Stimulated activated CD4-positive, alpha-beta T cell treated with anti-CD3 and anti-CD28 coated beads, Interleukin-1b, Interleukin-23, amount 100 ng/mL, for 24 hours (primary cell): ENCODE measurements at places on chromosomes 11 and 22.
A peak's percentile ranks its signal among the peaks of the same experiment; 100 is the strongest.

GRCh38 chr22:43006016-43006505 lies 8.9 kb downstream of the PACSIN2 start:
- DNase-seq: no peak

DNA sequence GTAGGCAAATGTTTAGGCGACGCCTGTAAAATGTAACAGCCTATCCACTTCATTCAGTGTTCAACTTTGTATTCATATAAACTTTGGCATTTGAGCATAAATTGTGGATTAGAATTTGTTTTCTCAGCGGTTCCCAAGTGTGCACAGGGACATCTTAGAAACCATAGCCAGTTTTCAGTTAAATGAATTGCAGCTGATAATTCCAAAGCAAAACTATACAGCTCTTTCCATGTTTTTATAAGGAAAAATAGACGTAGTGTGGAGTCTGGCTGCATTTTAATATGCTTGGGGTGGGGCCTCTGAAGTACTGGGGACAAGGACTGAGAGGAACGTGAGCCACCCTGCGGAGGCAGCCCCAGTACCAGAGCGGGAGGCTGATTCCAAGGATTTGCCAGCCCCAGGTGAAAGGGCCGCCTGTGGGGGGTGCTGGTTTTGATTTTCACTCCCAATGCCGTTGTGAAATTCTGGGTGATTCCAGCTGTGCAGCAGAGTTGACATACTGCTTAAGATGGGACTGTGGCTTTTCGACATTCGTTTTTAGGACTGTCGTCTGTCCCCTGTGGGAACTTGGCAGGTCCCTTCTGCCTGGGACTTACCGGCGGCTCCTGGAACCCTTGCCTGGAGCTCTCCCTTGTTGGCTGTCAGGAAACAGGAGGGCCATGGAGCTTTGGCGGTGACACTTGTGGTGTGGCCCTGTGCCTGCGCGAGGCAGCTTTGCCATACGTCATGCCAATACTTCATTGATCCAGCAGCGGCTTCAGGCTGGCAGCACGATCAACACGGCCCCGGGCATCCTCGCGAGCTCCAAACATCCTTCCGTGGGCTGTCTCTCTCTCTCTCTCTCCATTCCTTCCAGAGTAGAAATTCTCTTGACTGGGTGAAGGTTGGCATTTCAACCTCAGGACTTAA lies 370.9 kb downstream of the TBC1D22A start:
- DNase-seq: no peak

DNA sequence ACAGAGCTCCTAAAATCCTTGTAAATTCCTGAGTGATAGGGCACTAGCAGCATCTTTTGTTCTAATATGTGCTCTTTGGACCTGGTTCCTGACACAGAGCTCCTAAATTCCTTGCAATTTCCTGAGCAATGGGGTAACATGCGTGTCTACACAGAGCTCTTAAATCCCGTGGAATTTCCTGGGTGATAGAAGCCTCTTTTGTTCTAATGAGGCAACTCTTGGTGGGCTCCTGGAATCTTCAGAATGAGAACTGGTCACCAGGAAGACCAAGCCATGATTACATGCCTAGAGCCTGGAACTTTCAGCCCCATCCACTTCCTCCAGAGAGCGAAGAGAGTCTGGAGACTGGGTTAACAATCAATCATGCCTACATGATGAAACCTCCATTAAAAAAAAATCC lies 19.0 kb downstream of the RSF1 start:
- no peak for DNase-seq

- peak; percentile 62 for DNase-seq
Observed at GRCh38 chr11:75140269-75141138, 10.4 kb upstream of the SLCO2B1 start.

DNA sequence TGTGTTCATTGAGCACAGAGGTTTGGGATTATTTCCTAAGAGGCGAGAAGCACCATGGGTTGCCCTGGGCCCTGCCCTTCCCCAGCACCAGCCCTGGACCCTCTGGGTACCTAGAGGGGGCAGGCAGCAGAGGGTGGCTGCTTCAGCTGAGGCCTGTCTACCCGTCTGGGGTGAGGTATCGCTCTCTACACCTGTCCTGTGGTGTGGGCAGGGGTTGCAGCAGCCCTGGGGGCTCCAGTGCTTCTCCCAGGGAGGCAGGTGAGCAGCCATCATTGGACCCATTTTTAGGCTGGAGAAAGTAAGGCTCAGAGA lies 15.6 kb downstream of the PRDM11 start:
- DNase-seq: no peak

DNA sequence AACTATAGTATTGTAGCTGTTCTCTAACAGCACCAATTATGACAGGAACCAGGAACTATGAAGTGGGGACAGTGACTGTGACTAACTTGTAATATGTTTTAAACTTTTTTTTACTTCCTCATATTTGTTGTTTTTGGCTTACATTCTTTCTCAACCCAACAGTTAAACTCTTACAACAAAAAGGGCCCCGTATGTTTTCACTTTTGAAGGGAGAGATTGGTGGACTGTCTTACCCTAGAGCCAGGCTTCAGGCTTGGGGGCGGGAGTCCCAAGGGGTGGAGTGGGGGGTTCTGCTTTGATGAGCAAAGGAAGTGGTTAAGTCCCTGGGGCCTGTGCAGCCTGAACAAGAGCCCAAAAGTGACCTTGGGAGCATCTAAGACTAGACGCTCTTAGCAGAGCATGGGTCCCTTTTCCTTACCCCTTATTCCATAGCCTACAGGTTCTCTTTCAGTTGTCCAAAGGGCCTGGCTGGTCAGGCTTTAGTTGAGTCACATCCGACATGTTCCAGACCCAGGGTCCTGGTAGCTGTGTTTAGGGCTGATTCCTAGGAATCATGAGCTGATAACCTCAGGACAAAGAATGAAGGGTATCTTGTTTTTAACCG lies 38.8 kb downstream of the STIM1 start:
- DNase-seq: no peak

- no peak for DNase-seq
Observed at GRCh38 chr11:108838792-108839105, 173.9 kb downstream of the DDX10 start.

- DNase-seq: no peak
Observed at GRCh38 chr11:59062602-59063529, 23.2 kb upstream of the GLYATL1B start.

- DNase-seq: no peak
Observed at GRCh38 chr11:22130462-22131053, 62.3 kb upstream of the ANO5 start.

DNA sequence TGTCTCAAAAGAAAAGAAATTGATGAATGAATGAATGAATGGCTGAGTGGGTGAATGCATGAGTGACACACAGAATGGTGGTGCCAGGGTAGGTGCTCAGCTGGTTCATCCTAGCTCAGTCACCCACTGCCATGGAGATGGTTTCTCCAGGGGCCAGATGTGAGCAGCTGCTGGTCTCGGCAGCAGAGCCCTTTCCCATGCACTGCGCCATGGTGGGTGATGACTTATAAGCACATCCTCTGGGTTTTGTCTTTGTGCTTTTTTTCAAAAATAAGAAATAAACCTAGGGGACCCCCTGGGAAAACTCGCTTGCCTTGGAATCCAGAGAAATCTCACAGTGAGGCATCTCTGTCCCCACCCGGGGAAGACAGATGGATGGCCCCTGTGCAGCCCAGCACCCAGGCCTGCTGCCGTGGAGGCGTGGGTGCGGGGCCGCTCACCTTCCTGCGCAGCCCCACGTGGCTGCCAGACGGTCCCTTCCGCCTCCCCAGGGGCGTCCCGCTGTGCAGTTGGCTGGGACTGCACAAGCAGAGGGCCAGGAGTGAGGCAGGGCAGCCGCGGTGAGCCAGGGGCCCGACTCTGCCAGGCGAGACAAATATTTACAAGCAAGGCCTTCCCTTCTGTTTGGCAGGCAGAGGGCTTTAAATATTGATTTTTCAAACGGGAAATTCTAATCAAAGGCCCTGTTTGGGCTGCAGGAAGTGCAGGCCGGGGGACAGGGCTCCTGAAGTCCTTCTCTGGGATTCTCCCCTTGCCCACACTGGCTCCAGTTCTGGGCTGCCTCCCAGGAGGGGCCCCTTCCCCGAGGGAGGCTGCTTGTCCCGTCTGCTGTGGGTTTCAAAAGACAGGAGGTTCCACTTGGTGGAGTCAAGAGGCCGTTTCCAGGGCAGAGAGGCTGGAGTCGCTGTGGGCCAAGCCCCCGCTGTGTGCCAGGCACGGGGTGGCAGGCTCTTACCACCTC lies 24.3 kb downstream of the MPPED1 start:
- no peak for DNase-seq

DNA sequence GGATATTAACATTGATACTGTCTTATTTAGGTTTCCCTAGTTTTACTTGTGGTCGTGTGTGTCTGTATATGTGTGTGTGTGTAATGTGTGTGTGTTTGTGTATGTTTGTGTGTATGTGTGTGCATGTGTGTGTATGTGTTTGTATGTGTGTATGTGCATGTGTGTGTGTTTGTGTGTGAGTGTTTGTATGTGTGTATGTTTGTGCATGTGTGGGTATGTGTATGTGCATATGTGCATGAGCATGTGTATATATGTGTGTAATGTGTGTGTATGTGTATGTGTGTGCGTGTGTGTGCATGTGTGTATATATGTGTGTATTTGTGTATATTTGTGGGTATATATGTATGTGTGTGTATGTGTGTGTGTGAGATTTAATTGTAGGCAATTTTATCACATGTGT lies 17.3 kb upstream of the DNAL4 start:
- no peak for DNase-seq

GRCh38 chr11:45652781-45653180 lies 12.6 kb downstream of the CHST1 start:
- no peak for DNase-seq

GRCh38 chr22:22049684-22050083 lies 67.1 kb upstream of the TOP3B start:
- DNase-seq: no peak

DNA sequence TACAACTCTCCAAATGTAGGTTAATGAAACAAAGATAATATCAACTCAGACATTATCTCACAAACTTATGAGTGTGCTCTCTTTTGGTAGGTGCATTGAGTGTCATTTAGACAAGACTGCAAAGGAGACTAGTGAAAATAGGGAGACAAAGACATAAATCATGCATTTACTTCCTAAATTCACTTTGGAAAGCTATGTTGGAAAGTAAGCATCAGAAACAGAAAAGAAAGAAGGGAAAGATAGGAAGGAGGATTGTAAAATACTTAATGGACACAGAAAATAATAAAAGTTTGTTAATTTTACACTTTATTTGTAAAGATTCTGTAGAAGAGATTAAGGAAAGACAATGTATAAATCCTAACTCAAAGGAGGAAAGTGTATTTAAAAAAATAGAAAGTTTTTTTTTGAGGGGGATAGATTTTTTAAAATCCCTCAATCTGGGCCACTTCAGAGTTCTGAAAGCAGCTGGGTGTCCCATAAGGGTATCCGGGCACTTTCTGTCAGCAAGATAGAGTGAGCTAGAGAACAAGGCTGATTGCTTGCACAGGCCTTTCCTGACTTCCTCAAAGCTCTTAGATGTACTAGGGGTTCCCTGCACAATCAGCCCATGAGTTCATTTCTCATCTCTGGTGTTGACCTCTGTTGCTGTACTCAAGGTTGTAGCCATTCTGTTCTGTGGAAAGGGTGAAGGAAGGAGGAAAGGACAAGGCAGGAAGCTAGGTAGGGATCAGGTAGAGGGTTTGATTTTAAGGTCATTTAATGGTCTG lies 22.4 kb upstream of the RDX start:
- DNase-seq: no peak

DNA sequence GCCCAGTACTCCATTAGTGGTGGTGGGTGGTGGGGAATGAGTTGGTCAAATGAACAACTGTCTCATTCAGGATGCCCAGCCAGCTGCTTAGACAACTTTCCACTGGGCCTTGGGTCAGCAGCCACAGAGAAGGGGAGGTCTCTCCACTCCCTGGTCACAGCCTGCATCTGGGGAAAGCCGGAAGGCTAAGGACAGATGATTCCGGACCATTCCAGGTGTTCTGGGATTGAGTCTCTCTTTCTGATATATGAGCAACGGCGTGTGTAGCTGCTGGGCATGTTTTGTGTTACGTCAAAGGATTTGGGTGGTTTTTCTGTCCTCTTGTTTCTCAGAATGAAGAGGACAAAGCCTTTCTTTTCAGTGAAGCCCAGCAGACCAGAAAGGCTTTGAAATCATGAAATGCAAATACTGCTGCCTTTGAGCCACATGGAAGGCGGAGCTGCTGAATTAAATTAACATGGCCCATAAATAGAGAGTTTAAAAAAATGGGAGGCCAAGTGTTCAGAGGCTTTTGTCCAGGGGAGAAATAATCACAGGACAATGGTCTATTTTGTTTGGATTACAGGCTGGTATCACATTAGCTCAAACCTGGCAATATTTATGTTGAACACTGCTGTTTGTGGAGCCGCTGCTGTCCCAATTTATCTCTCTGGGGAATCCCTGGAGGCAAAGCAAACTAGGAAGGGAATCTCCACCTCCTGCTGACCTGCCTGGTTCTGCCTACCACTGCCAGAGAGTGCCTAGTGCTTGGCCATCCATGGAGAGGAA lies 234.4 kb upstream of the E2F8 start:
- DNase-seq: no peak

DNA sequence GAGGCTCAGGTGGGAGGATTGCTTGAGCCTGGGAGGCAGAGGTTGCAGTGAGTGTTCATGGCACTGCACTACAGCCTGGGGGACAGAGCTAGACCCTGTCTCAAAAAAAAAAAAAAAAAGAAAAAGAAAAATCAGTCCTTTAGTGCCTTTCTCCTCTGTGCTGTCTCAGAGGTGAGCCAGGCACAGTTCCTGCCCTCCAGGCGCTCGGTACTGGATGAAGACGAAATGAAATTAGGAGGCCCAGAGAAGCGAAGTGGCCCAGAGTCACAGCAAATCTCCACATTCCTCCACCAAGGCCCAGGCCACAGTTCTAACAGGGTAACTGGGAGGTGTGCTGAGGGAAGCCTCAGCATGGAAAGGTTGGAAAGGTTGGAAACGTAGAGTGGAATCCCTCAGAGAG lies 4.9 kb downstream of the PLEKHB1 start:
- DNase-seq: no peak

DNA sequence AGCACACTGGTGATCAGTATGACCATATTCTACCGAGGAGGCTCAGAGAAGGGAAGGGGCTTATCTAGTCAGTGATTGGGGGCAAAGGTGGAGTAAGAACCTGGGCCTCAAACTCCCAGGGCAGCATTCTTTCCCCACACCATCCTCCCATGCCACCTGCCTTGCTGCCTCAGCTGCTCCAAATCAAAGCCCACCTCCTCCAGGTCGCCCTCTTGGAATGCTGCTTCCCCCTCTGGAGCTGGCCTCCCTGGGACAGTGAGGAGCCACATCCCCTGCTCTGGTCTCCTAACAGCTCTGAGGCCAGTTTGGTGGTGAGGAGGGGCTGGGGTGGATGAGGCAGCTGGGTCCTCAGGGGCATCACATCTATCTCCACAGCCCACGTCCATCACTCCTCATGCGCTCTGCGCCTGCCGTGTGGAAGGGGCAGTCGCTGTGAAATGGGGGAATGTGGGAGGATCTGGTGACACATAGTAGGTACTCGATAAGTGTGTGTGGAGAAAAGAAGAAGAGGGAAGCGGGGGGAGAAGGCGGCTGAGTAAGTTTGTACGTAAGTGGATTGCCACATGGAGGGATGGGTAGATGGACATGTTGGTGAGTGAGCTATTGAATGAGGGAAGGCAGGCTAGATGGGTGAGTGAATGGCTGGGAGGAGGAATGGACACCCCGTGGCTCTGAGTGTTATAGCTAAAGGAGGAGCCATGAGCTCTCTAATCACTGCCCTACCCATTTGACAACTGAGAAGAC lies 16.1 kb upstream of the ARHGEF17 start:
- no peak for DNase-seq

GRCh38 chr11:130522284-130522961 lies 74.0 kb downstream of the ADAMTS15 start:
- DNase-seq: no peak

- no peak for DNase-seq
Observed at GRCh38 chr11:88508759-88509581, 171.4 kb upstream of the CTSC start.
